ENCODE measurements at places on chromosomes 2 and 18.

DNA sequence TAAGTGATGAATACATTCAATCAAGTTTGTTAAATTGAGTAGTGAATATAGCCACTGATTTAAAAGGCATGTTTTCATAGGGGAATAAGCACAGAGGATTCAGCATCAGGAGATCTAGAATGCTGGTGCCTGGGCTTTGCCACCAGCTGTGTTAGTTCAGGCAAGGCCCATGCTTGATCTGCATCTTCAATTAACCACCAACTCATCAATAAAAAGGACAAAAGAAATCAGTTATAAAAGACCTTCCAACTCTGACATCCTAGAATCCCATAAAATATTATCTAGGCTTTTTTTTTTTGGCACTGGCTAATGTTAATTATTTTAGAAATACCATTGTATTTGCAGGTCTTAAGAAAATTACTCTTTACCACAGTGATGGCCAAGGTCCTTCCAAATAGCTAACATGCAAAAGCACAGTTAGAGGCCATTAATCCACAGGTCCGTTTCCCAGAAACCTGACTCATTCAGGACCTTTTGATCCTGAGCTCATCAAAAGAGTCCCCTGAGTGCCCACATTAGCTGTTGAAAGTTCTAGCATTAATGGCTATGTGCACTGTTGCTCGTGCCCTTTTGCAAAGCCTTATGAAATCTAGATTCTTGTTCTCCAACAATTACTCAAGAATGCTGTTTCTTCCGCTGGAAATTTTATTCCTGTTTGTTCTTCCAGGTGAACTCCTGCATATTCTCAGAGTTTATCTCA lies 170.0 kb downstream of the CYRIA start:
- H3K36me3 ChIP-seq, result no peaks in the 10 kb centered on the region
- no peak for DNase-seq
- peaks cover 10% of the 10 kb centered on the region for H3K27me3 ChIP-seq
- no peaks in the 10 kb centered on the region for H3K4me1 ChIP-seq
- no peak overlapping the region for H3K4me3 ChIP-seq

DNA sequence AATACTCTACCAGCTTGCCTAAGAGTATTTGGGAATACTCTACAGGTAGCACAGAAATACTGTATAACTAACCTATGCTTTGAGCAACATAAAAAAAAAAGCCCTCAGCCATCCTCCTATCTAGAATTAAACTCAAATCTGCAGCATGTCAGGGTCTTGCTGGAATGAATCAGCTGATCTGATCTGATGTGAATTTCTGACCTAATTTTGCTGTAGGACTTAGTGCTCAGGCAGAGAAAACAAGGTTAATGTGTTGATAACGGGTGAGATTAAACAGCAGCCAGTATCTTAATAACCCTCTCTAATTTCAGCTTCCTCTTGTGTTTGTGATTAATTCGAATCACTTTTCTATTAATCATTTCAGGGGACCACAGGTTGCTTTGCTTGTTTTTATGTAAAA lies 16.3 kb downstream of the NYAP2 start:
- H3K36me3 ChIP-seq, result no peaks in the 10 kb centered on the region
- no peaks in the 10 kb centered on the region for H3K27me3 ChIP-seq

DNA sequence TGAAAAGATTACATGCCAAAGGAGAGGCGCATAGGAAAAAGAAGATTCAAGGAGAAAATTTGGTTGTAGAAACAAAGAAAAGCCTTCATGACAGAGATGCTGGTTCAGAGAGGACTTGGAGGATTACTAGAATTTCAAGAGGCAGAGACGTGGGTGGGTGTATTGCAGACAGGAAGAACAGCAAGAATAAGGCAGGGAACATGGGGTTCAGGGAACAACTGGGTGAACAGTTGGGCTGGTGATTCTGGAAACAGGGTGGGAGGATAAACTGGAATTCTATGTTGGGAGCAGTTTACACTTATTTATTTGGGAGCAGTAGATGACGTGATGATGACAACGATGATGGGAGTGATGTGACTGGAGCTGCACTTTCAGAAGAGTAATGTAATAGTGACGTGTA lies 18.4 kb upstream of the GMCL1 start:
- no peak for DNase-seq
- no peak overlapping the region for H3K27ac ChIP-seq
- no peaks in the 10 kb centered on the region for H3K4me1 ChIP-seq

DNA sequence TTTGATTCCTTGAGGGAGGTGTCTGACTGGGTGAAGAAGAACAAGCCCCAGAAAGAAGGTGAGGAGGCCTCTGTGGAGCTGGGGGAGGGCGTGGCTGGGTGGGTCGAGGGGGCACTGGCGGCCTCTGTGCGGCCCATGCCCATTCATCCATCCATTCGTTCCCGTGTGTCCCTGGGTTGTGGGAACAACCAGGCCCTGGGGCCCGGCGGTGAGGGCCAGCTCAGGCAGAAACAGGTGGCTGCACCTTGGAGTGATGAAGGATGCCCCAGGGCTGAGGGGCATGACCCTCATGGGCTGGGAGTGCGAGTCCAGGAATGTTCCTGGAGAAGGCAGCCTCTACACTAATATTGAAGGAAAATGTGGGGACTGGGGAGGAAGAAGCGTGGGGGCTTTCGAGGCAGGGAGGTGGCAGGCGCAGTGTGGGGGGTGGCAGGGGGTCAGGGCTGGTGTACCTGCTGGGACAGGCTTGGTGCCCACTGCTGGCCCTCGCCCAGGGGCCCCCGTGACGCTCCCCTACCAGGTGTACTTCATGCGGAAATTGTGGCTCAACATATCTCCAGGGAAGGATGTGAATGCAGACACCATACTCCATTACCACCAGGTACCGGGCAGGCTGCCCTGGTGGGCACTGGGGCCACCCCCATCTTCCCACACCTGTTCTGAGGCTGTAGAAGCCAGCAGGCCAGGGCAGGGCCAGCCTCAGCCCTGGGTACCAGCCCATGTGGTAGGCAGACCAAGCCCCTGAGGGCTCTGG lies 11.2 kb upstream of the GPR17 start:
- H3K27me3 ChIP-seq, result no peaks in the 10 kb centered on the region
- no peaks in the 10 kb centered on the region for H3K36me3 ChIP-seq
- peaks cover 15% of the 10 kb centered on the region for H3K4me1 ChIP-seq
- H3K27ac ChIP-seq, result no peak overlapping the region
- DNase-seq, result no peak

DNA sequence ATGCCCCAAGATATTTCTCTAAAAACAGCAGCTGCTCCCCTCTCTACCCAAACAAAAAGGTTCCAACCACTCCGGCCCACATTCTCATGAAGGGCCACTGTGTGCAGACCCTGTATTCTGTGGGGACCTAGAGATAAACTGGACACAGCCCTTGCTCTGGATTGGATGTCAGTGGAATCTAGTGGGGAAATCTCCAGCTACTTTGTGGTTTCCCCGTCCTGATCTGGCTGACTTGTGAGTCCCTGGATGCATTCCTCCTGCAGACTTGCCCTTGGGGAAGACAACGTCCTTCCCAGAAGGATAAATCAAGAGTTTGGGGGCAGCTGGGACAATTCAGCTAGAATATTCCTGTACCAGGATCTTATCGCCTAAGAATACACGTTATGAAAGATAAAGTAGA lies 151.1 kb downstream of the FSHR start:
- DNase-seq, result no peak
- no peak overlapping the region for H3K4me3 ChIP-seq
- H3K4me1 ChIP-seq, result no peaks in the 10 kb centered on the region
- H3K27ac ChIP-seq, result no peak overlapping the region
- no peaks in the 10 kb centered on the region for H3K27me3 ChIP-seq

DNA sequence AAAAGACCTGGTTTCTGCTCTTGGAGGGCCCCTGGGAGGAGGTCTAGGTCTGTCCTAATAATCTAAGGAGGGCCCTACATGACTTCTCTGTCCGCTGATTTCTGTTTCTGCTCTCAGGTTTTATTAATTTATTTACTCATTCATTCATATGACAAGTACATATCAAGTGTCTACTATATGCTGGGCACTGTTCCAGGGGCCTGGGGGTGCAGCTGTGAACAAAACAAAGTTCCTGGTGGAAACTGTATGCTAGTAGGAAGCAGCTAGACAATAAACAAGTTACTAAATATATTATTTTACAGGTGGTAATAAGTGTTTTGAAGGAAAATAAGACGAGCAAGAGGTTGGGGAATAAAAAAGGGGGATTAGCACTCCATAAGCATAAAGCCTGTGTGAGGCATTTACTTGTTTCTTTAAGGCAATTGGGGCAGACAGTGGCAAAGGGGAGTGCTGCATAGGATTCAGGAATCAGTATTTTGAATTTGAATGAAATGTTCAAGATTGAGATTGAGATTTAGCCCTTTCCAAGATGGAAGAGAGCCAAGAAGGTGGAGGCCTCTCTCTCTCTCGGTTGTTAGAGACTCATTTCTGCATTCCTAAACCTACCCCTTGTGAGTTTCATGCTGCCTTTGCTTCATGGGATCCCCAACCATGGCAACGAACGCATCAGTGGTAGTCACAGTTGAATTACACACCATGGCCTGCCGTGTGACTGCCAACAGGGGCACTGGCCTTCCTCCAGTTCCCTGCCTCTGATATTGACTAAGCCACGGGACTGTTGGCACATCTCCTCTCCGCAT lies 28.3 kb downstream of the DRC1 start:
- H3K27me3 ChIP-seq, result no peaks in the 10 kb centered on the region
- H3K4me3 ChIP-seq, result no peak overlapping the region
- no peaks in the 10 kb centered on the region for H3K4me1 ChIP-seq
